Stomach (tissue), 19 donors: ENCODE measurements at places on chromosomes 4 and X. TPM values are rescaled to one million over a fixed set of nuclear protein-coding genes. Genes with fewer than 3 reads are reported as not detected.
A peak's percentile ranks its signal among the peaks of the same experiment; 100 is the strongest.

DNA sequence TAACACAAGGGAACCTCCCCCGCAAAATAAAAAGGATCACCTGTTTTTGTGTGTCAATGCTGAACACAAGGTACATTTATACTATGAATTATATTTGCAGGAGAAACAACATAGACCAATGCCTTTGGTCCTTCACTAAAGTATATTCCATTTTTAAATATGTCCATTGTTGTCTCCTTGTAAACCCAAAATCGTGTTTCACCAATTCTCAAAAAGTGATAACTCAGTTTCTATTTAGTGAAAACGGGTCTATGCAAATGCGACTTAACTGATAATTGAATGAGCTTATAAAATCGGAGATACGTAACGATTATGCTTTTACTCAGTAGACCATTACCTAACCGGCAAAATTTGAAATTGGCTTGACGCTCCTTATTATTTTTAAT lies 2.1 kb downstream of the BRWD3 start:
- peak; percentile 3 for DNase-seq
- no peak overlapping the region for H3K27ac ChIP-seq
- H3K27me3 ChIP-seq = no peaks in the 10 kb centered on the region
- no peaks in the 10 kb centered on the region for H3K36me3 ChIP-seq
- H3K4me3 ChIP-seq = peak overlapping the region; percentile 75

TLR8 gene
- total RNA-seq = 1.5 TPM

- no peaks in the 10 kb centered on the region for H3K36me3 ChIP-seq
- no peak overlapping the region for H3K4me3 ChIP-seq
- DNase-seq = no peak
- H3K4me1 ChIP-seq = no peaks in the 10 kb centered on the region
- no peak overlapping the region for H3K27ac ChIP-seq
Observed at GRCh38 chrX:6644411-6644810, 109.5 kb upstream of the VCX3A start.

DNA sequence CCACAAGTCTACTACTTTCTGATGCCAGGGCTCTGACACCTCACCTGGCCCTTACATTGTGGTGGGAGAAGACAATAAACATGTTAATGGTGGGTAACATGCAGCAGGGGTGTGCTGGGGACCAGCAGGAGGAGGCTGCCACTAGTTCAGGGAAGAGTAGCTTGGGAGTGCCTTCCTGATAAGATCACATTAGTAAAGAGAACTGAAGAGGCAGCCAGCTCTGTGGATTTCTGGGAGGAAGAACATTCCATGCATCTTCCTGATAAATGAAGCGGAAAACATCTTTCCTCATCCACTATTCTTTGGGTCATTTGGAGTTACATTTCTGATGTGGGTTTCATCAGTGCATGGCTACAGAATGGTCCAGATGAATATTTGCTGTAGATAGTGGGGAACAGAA lies 9.0 kb downstream of the RNF150 start:
- H3K4me1 ChIP-seq = no peaks in the 10 kb centered on the region
- H3K36me3 ChIP-seq = no peaks in the 10 kb centered on the region
- no peaks in the 10 kb centered on the region for H3K27me3 ChIP-seq
- H3K27ac ChIP-seq = no peak overlapping the region
- no peak for DNase-seq

CXCR3 gene
- not detected for total RNA-seq

DNA sequence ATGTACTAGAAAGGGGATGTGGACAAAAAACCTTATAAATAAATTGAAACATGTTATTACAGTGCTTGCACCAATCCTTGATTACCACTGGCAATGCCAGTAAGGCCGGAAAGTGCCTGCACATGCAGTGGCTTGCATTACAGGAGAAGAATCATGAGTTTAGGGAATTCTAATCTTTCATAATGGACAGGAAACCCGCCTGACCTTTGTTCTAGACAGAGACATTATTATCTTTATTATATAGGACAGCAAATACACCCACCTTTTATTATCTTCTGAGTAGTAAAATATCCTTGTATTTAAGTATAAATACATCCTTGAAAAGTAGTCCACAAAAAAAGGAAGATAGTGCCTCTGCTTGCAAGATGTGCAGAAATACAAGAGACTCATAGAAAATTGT lies 379.9 kb upstream of the LCORL start:
- peaks cover 6% of the 10 kb centered on the region for H3K4me1 ChIP-seq
- H3K4me3 ChIP-seq = no peak overlapping the region
- H3K27ac ChIP-seq = no peak overlapping the region
- H3K36me3 ChIP-seq = no peaks in the 10 kb centered on the region
- no peak for DNase-seq
- no peaks in the 10 kb centered on the region for H3K27me3 ChIP-seq

DNA sequence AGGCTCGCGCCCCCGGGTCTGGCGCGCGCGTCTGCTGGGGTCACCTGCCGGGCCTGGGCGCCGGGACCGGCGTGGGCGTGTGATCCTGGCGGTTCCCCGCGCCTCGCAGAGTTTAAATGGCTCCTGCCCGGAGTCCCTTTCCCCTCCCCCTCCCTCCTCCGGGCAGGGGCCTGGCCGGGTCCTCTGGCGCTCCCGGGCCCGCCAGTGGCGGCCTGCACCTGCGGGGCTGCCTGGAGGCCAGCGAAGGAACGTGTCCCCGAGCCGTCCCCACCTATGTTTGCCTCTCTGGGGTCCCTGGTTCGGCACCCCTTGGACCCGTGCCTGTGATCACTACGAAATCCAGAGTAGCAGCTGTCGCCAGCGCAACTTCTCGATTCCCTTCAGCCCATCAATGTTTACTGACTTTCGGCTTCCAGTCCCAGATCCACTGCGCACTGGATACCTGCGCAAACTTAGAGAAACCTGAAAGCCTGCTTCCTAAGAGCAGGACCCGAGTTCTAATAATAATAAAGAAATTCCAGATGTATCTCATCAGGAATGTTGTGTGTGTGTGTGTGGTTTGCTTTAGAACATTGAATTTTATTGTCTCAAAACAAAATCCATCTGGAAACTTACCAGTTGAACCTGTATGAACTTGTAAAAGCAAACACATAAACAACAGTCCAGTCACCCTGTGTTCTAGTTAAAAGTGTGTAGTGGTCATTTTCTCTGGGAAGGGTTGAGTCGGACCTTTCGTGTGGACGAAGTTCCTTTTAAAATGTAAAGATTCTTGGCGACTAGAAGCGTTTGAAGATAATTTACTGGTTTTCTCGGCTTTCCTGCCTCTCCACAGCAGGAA lies 788 bp downstream of the SHROOM2 start:
- H3K4me3 ChIP-seq = peak overlapping the region; percentile 51
- no peaks in the 10 kb centered on the region for H3K36me3 ChIP-seq
- H3K4me1 ChIP-seq = no peaks in the 10 kb centered on the region
- H3K27ac ChIP-seq = peak overlapping the region; percentile 80

GRCh38 chr4:82891707-82892466 lies 934 bp upstream of the SEC31A start:
- peak; percentile 33 for DNase-seq
- H3K4me3 ChIP-seq = peak overlapping the region; percentile 76
- peaks cover 29% of the 10 kb centered on the region for H3K36me3 ChIP-seq
- H3K27ac ChIP-seq = peak overlapping the region; percentile 98

CENPVL3 gene
- total RNA-seq = not detected

MAGEA11 gene
- total RNA-seq = not detected

GRCh38 chrX:119758731-119759247 lies 401 bp downstream of the SOWAHD start:
- H3K27me3 ChIP-seq = no peaks in the 10 kb centered on the region
- peak; percentile 54 for DNase-seq
- peaks cover 29% of the 10 kb centered on the region for H3K4me1 ChIP-seq
- peak overlapping the region; percentile 53 for H3K4me3 ChIP-seq

GRCh38 chrX:10208953-10209352 lies 52.2 kb downstream of the CLCN4 start:
- no peak overlapping the region for H3K27ac ChIP-seq
- DNase-seq = no peak
- no peaks in the 10 kb centered on the region for H3K27me3 ChIP-seq

ZFP92 gene
- total RNA-seq = not detected

GRCh38 chr4:147866532-147867271 lies 134.8 kb downstream of the ARHGAP10 start:
- H3K27me3 ChIP-seq = no peaks in the 10 kb centered on the region
- no peak overlapping the region for H3K4me3 ChIP-seq
- peak; percentile 97 for DNase-seq
- peaks cover 54% of the 10 kb centered on the region for H3K4me1 ChIP-seq

CCSER1 gene
- total RNA-seq = 5.4 TPM

GRCh38 chr4:144574000-144574399 lies 72.0 kb upstream of the HHIP start:
- H3K27me3 ChIP-seq = no peaks in the 10 kb centered on the region
- H3K4me3 ChIP-seq = no peak overlapping the region
- no peaks in the 10 kb centered on the region for H3K4me1 ChIP-seq
- H3K36me3 ChIP-seq = no peaks in the 10 kb centered on the region
- no peak overlapping the region for H3K27ac ChIP-seq

DNA sequence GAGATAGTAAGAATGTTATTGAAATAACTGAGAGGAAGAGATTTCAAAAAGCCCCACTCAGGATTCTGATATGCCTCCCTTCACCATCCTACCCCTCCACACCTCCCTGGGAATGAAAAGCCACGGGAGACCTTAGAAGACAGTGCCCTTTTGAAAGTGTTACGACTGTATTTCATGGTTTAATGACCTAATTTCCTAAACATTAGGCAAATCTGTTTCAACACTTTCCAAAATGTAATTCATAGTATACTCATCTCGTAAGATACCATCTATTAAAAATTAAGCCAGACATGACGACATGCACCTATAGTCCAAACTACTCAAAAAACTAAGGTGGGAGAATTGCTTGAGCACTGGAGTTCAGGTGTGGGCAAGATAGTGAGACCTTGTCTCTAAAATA lies 106.3 kb downstream of the HNRNPD start:
- H3K4me1 ChIP-seq = peaks cover 15% of the 10 kb centered on the region
- H3K36me3 ChIP-seq = no peaks in the 10 kb centered on the region
- H3K4me3 ChIP-seq = no peak overlapping the region
- H3K27me3 ChIP-seq = no peaks in the 10 kb centered on the region
- no peak for DNase-seq

- no peaks in the 10 kb centered on the region for H3K27me3 ChIP-seq
- no peaks in the 10 kb centered on the region for H3K4me1 ChIP-seq
- no peaks in the 10 kb centered on the region for H3K36me3 ChIP-seq
- DNase-seq = no peak
- H3K27ac ChIP-seq = no peak overlapping the region
- H3K4me3 ChIP-seq = no peak overlapping the region
Observed at GRCh38 chrX:124010566-124010965, 49.1 kb downstream of the STAG2 start.

USP51 gene
- not detected for total RNA-seq

OPN1LW gene
- not detected for total RNA-seq

ARAF gene
- 19.6 TPM for total RNA-seq

ADH5 gene
- total RNA-seq = 63.0 TPM

DNA sequence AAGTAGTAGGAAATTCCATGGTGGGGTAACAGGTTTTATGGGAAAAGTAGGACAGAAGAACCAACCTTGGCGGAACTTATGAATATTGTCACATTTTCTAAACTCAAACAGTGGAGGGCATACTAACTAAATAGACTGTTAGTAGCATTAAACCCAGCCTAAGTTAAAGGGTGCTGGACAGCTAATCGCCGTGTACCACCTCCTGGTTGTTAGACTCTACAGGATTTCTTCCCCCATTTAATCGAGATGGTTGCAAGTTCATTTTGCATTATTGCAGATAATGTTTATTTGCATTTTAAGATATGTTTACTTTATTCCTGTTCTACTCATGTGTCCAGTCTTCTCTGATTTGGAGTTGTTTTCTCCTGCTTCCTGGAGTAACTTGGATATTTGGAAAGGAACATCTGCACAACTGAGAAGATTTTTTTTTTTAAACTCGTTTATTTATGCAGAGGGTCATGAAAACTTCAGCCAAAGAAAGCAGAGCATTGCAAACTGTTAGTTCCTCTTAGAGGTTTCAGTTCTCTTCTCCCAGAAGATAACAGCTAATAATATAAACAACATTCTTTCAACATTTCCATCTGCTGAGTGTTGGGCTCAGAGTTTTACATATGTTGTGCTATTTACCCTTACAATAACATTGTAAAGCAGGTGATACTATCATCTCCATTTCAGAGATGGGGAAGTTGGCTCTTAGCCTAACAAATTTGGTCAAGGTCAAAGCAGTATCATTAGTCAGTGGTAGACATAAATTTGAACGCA lies 51.5 kb upstream of the TBC1D9 start:
- H3K4me3 ChIP-seq = no peak overlapping the region
- H3K27ac ChIP-seq = peak overlapping the region; percentile 62
- DNase-seq = peak; percentile 65
- H3K36me3 ChIP-seq = no peaks in the 10 kb centered on the region

IL21 gene
- total RNA-seq = not detected

- no peaks in the 10 kb centered on the region for H3K36me3 ChIP-seq
- no peak for DNase-seq
- no peak overlapping the region for H3K4me3 ChIP-seq
- H3K4me1 ChIP-seq = peaks cover 32% of the 10 kb centered on the region
- H3K27me3 ChIP-seq = no peaks in the 10 kb centered on the region
Observed at GRCh38 chr4:68734095-68734494, 63.6 kb upstream of the UGT2B15 start.

DNA sequence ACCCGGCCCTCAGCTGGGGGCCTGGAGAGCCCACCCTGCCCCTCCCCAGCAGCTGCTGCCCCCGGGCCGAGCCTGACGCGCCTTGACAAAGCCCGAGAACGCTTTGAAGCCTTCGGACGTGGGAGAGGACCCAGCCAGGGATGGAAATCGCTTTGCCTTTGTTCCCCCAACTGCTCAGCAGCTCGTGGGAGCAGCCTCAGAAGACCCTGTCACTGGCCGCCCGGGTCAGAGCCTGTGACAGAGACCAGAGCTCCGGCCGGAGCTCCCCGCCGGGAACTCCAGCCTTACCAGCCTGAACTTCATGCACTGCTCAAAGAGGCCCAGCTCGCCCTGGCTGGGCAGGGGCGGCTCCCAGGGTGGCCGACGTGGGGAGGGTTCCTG lies 2.6 kb upstream of the SLC6A8 start:
- no peaks in the 10 kb centered on the region for H3K36me3 ChIP-seq
- H3K27ac ChIP-seq = no peak overlapping the region
- H3K27me3 ChIP-seq = peaks cover 21% of the 10 kb centered on the region
- no peak overlapping the region for H3K4me3 ChIP-seq
- DNase-seq = no peak

DNA sequence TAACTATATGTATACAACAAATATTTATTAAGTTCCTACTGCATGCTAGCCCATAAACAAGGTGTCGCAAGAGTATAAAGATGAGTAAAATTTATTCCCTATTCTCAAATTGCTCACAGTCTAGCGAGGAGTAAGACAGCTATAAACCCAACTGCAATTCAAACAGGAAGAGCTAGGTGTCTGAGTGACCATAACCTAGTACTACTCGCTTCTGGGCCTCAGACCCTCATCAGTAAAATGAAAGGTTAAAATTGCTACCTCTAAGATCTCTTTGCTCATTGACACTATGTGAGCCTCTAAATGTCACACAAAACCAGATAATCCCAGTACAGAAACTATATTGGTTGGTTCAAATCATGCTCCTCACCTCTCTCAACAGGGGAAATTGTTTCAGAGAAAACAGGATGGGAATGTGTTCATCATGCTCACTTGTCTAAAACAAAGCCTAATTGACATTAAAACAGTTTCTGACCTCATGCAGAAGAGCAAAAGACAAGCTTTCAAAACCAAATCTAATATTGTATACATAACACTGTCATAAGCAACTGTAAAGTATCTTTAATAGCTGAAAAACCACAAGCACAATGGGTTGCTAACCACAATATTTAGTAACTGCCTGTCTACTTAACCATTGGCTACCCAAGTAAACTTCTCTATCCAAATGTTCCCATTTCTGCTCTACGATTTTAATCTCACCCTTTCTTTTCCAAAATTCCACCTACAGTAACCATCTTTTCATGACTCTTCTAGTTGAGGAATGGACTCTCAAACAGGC lies 264.6 kb upstream of the FMR1 start:
- no peak for DNase-seq
- no peaks in the 10 kb centered on the region for H3K27me3 ChIP-seq
- H3K36me3 ChIP-seq = no peaks in the 10 kb centered on the region
- no peaks in the 10 kb centered on the region for H3K4me1 ChIP-seq
